ENCODE measurements at places on chromosomes 11 and 22.

GRCh38 chr11:131637469-131638175 lies 267.2 kb downstream of the NTM start:
- no peak for DNase-seq

DNA sequence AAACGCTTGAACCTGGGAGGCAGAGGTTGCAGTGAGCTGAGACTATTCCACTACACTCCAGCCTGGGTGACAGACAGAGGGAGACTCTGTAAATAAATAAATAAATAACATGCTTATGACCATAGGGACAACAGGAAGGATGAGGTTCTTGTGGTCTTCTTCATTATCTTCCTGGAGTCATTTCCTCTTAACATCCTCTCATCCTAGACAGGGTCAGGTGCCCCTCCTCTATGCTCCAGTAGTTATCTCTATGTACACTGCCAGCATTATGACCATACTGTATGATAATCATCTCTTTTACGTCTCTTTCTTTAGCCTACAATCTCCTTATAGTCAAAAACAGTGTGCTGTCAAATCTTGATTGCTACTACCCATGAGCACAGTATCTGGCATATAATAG lies 17.7 kb downstream of the RAB30 start:
- no peak for DNase-seq

DNA sequence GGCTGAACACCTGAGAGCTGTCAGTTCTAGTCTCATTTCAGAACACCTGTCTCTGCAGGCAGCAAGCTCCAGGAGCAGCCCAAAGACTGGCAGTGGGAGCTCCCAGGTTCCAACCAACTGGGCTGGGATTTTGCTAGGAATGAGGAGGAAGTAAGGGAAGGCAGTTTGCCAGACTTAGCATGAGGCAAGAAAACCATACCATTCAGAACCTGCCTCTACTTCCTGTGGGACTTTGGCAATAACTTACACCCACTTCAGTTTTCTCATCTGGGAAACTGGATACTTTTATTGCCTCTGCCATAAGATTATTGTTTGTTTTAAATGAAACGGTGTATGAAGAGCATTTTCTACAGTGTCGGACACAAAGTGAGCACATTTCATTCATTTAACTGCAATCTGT lies 363.7 kb upstream of the ISX start:
- no peak for DNase-seq

DNA sequence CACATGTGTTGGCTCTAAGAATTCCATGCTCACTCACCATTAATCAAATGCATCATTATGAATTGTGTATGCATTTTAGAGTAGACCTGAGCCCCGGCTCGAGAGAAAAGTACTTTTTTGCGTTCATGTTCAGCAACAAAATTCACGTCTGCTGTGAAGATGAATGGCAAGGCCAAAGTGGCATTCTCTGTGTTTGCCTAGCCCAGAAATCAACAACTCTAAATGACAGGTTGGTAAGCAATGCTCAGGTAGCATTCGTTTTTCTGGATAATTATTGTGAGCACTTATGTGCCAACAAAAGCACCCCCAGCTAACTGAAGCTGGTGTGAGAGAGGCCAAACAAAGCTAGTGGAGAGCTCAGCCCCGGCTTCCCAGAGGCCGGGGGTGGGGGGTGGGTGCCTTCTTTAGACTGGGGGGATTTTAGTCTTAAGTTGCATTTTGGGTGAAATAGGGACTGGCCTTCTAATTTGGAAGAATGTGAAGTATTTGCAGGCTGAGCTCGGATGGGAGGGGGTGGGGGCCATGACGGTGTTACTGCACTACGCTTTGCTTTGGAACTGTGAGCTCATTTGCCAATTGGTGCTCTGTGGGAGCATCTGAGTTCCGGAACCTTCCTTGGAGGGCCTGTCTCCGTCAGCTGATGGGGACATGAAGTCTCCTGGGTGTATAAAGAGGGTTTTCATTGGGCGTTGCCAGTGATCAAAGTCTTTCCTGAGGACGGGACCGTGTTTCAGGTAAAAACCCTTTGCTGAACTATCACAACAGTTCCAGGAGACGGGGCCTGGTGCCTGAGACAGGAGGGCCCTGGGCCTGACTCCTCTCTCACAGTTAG lies 29.0 kb upstream of the ALX4 start:
- no peak for DNase-seq

DNA sequence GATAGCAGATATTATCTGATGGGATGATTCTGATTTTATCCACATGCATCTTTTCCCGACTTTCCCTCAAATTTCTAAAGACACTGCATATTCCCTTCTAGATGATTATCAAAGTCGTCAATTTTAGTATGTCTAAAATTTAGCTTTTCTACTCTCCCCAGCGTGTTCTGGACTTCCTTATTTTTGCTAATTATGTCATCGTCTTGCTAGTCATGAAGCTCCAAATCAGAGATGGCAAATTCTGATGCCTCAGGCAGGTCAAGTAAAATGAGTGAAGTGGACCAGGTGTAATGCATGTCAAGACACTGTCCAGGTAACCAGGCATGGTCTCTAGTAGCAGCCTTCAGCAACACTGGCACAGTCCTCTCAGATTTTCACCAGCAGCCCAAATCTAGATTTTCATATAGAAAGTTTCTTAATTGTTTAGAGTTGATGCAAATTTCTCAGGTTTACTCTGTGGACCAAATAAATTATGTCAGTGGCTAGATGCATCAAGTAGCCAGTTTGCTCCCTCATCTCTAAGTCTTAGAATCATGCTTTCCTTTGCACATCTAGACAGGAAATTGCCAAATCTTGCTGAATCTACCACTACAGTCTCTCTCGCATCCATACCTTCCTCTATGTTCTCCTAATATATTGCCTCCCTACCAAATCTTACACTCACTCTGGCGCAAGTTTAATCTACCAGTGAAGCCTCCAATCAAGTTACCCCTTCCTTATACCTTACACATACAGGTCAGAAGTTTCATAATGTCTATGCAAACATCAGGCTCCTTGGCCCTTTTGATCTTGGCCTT lies 10.6 kb downstream of the HSD17B12 start:
- DNase-seq, result no peak

All from fibroblast of mammary gland (primary cell).